ENCODE measurements at places on chromosomes 3 and 15.

- DNase-seq: no peak
Measured at GRCh38 chr3:10194328-10195071, 29.8 kb downstream of the IRAK2 start.

DNA sequence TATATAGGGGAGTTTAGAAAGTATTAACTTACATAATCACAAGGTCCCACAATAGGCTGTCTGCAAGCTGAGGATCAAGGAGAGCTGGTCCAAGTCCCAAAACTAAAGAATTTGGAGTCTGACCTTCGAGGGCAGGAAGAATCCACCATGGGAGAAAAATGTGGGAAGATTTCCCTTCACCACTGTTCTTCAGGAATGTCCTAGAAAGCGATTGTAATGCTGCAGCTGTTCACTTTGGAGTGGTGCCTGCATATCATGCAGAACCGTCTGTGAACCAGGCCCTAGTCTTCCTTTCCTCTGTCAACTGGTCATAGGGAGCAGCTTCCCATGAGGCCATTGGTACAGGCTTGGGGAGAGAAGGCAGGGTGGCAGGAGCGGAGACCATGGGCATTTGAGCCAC lies 497.9 kb upstream of the ARPP21 start:
- no peak for DNase-seq

GRCh38 chr3:90031121-90031520 lies 923.7 kb downstream of the EPHA3 start:
- DNase-seq: no peak

GRCh38 chr3:157530637-157531300 lies 27.6 kb upstream of the VEPH1 start:
- DNase-seq: no peak

GRCh38 chr3:174547801-174548435 lies 311.2 kb upstream of the NAALADL2 start:
- no peak for DNase-seq

- DNase-seq: no peak
Measured at GRCh38 chr3:108845709-108846293, 23.2 kb downstream of the TRAT1 start.

DNA sequence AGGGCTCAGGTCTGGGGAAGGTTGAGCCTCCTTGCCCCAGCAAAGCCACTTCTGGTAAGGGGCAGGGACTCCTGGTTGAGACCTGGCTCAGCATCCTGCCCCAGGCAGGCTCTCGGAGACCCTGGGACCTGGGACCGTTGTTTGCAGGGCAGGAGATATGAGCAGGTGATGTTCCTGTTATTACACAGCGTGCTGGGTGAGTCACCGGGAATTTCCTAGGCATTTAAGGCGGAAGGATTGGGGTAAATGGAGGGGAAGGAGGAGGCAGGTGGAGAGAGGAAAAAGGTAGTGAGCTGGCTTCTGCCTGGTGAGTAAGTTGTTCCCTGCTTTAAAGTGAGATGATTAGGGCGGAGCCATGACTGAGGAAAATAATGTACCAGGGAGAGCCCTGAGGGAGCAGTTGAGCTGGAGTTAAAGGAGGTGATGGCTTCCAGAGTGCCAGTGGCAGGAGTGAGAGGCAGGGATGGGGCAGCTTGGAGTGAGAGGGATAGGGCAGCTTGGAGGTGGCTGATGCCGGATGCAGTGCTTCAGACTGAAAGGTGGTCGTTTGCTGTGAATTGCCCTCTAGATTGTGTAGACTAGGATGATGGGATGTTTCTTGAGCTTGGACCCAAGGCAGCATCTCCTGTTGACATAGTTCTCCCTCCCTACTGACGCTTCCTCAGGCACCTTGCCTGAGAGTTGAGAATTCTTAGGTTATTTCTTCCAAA lies 79.4 kb downstream of the AAGAB start:
- DNase-seq: no peak

DNA sequence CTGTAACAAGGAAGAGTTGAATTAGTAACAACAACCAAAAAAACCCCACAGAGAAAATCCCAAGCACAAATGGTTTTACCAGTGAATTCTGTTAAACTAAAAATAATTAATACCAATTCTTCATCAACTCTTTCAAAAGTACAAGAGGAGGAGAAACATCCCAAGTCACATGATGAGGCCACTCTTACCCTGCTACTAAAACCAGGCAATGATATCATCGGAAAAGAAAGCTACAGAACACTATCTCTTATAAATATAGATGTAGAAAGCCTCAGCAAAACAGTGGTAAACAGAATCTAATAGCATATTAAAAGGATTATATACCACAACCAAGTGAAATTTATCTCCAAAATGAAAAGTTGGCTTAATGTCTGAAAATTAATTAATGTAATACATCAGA lies 168.1 kb upstream of the SLCO3A1 start:
- no peak for DNase-seq

GRCh38 chr3:72261566-72262564 lies 476.9 kb upstream of the PROK2 start:
- no peak for DNase-seq

- no peak for DNase-seq
Measured at GRCh38 chr3:163878396-163878795, 1199.9 kb downstream of the SI start.

GRCh38 chr3:52222319-52223221 lies 2.9 kb downstream of the TLR9 start:
- no peak for DNase-seq
